NCI-H446 (cell line): ENCODE measurements at places on chromosomes 5 and 9.
A peak's percentile ranks its signal among the peaks of the same experiment; 100 is the strongest.

DNA sequence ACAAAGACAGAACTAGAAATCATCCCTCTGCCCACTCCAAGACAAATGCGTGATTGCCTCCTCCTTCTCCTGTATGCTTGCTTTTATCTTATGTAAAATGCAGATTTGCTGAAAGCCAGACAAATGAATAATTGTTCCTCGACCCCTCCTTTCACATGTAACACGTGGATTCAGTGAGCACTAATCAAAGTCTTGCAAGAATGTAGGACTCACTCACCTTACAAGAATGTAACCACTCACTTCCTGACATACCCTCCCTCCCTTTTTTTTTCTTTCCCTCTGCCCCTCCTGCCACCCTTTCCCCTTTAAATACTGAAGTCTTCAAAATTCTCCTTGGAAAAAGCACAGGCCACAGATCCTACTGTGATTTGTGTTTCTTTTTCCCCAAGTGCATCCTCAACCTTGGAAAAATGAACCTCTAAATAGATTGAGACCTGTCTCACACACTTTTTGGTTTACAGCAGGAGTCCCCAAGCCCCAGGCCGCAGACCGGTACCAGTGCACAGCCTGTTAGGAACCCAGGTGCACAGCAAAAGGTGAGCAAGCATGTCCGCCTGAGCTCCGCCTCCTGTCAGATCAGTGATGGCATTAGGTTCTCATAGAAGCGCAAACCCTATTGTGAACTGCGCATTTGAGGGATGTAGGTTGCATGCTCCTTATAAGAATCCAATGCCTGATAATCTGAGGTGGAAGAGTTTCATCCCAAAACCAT is 29.4 kb upstream of the HSD17B3 start:
- no peak for DNase-seq

GRCh38 chr5:114089259-114089658 is 272.6 kb upstream of the KCNN2 start:
- DNase-seq, result no peak

DNA sequence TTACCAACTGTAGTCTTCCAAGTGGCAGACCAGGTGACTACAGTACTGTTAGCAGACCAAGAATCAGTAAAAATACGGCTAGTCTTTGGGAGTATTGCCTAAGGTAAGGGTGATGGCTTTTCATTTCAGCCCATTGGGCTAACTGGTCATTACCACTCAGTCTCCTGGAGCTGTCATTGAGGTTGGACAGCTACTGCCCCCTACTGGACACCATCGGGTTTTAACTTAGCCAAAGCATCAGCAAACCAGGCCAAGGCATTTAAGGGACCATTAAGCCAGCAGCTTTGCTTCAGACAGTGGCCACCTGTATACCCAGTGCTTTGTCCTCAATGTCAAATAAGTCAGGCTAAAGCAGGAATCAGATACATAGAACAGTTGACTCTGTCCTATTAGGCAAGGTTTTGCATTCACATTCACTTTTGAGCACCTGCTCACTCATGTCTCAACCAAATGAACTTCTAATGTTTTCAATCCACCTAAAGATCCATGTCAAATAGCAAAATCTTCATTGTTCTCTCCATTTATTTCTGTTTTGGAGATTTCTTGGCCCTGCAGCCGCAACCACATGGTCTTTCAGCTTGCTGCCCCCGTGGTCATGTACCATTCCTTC is 117.2 kb downstream of the INVS start:
- DNase-seq, result peak; percentile 44

DNA sequence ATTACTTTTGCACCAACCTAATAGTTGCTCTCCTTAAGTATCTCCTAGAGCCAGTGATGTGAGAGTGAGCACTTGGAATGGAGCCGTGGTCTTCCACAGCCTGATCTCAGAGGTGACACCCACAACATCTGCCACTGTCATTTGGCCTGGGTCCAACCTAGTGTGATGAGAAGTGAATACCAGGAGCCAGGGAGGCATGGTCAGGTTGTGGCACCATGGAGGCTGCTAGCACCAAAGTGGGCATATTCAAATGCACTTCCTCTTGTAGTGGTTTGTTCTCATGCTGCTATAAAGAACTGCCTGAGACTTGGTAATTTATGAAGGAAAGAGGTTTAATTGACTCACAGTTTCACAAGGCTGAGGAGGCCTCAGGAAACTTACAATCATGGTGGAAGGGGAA is 22.6 kb upstream of the CEP72 start:
- no peak for DNase-seq

GRCh38 chr5:112097768-112098167 is 321.3 kb downstream of the EPB41L4A start:
- no peak for DNase-seq

- DNase-seq, result no peak
These were observed 199.9 kb downstream of the PIK3R1 start for GRCh38 chr5:68415177-68416085.

DNA sequence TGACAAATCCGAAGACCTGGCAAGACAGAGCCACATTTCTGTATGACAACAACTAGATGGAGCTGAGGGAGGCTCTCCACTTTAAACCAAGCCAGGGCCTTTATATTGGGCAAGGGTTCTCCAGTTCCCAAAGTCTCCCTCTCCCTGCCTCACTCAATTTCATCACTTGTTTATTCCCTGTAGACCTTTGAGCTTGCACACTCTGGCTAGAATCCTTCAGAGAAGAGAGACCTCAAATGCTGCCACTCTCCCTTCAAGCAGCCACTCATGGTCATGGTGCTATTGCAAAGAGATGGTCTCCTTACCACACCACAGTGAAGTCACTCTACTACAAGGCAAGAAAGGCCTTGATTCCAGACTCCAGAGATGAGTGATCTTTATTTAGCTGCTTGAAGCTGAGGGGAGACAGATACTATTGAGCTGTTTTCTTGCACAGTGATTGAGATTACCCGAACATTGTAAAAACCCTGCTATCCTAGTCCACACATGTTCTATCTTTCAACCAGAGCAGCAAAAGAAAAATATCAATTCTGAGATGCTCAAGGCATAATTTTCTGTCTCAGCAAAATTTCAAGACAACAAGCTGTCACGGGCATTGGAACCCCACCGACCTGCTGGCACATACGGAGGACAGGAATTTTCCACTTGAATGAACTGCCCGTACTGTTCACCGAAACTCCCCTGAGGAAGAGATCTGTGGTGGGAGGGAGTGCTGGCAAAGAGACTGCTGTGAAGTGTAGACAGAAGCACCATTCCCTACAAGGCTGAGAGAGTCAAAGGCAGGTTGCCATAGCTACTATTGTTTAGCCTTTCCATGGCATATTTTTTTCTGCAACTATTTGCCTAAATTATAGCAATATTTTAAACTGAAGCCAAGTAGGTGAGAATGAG is 81.1 kb downstream of the CDO1 start:
- DNase-seq, result peak; percentile 15

- no peak for DNase-seq
These were observed 81.2 kb upstream of the TRPC7 start for GRCh38 chr5:136446565-136446964.

DNA sequence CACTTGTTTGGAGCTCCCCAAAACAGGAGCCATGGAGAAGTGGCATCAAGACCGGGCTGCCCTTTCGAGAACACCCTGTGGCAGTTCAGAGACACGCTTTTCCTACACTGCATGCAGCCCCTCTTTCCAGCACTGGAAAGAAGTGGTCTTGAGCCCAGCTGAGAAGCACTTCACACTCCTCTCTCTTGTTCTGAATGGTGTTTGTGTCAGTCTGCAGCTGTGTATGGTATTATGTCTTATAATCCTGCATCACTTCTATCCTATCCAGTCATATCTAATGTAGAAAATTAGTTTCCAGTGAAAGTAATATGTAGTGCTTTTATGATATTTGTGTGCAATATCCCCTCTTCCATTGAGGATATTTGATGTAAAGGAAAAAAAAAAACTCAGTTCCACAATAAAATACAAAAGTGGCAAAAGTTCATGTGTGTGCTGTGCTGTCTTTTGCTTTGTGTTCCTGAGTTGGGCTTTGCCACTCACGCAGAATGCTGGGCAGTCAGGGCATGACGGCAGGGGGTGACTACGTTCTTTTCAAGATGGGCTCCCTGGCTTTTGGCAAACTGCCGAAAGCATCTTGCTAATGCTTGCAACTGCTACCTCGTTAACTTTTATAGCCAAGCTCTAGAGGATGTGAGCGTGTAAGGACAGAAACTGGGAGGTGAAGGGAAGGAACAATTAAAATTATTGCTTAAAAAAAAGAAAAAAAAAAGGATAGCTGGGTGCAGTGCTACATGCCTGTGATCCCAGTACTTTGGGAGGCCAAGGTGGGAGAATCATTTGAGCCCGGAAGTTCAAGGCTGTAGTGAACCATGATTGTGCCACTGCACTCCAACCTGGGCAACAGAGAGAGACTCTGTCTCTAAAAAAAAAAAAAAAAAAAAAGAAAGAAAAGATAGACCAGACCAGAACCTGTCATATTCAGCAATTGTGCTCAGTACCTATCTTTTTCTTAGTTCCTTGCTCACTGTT is 102.2 kb downstream of the MAP1B start:
- peak; percentile 67 for DNase-seq

DNA sequence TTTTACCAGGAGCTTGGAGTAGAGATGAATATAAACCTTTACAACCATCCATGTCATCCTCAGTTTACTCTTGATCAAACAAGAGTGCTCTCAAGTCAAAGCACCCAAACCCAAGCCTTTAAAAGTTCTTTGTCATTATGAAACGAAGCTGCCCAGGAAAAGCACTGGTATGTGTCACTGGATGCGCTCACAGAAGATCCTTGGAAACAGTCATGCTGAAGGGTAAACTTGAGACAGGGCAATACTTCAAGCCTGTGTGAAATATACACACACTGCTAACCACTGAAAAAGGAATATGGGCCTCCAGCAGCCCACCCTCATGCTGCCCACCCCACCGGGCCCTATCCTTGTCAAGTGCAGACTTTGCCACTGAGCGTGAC is 84.5 kb downstream of the PRRT1B start:
- no peak for DNase-seq

DNA sequence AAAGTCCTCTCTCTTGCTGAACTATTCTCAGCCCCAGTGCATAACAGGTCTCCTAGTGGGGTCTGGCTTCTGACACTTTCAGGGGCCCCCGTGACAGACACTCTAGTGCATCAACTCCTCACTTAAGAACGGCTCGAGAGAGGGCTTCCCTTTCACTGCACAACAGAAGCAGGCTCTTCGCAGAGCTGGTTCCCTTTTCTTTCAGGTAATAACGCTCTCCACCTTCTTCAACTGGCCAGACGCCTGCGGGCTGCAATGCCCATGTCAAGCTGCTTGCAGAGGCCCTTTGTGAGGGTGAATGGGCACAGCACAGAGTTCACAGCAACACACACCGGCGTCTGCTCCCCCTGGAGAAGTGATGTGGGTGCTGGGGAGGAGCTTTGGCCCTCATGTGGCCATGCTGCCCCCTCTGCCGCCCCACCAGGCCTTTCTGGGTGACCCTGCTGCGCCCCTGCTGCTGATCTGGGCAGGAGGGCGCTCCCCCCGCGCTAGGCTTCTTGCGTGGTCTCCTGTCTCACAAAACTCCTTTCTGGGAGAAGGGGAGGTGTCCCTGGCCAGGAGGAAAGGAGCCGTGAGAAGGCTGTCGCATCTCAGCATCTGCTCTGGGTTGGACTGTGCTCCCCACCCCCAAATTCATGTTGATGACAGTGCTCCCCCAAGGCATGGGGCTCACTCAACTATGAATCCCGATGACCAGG is 2.4 kb downstream of the MRPL36 start:
- no peak for DNase-seq

DNA sequence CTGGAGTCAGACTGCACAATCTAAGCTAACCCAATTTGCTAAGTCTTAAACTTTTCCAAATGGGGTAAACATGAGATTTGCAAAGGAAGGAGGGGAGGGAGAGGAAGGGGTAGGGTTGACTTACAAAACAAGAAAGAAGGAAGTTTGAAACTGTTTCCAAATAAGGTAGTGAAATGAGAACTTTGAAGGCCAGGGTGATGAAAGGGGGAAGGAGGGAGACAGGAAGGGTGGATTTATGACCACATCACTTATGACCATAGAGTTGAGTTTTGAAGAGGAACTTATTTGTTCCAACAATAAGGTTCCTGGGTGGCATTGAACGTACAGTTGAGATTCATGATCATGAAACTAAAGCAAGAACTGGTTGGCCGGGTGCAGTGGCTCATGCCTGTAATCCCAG is 72.5 kb upstream of the DAPK1 start:
- no peak for DNase-seq

DNA sequence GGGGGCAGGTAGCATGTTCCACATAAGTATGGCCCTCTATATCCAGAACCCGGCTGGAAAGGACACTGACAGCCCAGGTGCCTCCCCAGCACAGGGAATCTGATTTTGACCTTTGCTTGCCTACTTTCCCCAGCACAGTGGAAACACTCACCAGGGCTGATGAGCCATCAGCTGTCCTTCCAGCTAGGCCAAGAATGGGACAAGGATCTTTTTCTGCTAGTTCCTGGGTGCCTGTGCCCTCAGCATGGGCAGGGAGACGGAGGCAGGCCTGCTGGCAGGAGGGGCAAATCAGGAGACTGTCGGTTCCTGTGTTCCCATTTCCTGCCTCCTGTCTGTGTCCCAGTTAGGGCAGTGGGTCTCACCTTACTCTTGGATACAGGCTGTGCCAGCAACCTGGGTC is 1.1 kb downstream of the CYFIP2 start:
- no peak for DNase-seq

DNA sequence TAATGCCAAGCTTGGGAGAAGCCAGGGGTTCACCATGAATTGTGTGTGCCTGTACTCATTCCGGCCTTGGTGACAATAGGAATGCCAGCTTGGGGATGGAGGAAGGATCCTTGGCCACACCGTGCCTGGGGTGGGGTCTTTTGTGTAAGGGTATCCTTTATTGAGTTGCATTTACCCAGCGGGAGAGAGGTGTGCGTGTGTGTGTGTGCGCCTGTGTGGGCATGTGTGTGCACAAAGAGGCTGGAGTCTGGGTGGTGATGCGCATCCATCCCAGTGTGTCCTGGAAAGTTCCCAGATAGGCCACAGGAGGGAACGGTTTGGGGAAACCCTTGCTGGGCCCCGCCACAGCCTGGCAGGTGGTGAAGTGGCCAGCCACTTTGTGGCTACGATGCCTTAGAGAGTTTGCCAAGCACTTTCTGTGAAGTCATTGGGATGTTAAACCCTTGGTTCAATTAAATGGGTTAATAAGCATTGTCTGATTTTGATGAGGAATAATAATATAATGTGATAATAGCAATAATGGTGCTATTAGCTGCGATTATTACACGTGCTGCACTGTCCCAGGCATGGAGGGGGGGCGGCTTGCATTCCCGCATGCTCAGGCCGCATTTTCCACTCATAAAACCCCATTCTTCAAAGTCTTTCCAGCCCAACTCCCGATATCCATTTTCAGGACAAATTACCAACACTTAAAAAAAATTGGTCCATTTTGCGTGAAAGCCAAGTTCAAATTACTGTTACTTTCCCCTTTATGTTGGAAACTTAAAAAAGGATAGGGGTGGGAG is 13.7 kb downstream of the PITX1 start:
- no peak for DNase-seq

GRCh38 chr5:150636391-150637244 is 3.8 kb upstream of the SYNPO start:
- DNase-seq, result peak; percentile 58

- DNase-seq, result no peak
These were observed 13.1 kb upstream of the LHFPL2 start for GRCh38 chr5:78661691-78662090.

GRCh38 chr9:111237447-111237846 is 92.6 kb downstream of the OR2K2 start:
- DNase-seq, result no peak

GRCh38 chr9:81537964-81538363 is 151.4 kb downstream of the TLE1 start:
- no peak for DNase-seq

- no peak for DNase-seq
These were observed at the start of gene BICD2 for GRCh38 chr9:92764381-92764987. Gene BICD2, minus strand, starts transcription at chr9:92764833. Its CDS starts 89 bp downstream, at chr9:92764744.
